Stimulated activated CD4-positive, alpha-beta T cell treated with anti-CD3 and anti-CD28 coated beads, TNF-alpha, amount 100 ng/mL, for 48 hours (primary cell): ENCODE measurements at places on chromosomes 4 and X.

GRCh38 chr4:173461170-173461569, 62.3 kb upstream of the SCRG1 start:
- DNase-seq, result no peak

DNA sequence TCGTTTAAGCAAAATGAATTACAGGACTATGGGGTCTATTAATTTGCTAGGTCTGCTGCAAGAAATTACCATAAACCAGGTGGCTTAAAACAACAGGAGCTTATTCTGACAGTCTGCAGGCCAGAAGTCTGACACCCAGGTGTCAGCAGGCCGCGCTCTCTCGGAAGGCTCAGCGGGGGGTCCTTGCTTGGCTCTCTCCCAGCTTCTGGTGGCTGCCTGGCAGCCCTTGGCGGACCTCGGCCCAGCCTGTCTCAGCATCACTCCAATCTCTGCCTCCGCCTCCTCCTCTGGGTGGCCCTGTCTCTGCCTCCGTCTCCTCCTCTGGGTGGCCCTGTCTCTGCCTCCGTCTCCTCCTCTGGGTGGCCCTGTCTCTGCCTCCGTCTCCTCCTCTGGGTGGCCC, 580.5 kb upstream of the FAT1 start:
- no peak for DNase-seq

GRCh38 chr4:3375688-3376087, 66.1 kb upstream of the HGFAC start:
- DNase-seq, result no peak

DNA sequence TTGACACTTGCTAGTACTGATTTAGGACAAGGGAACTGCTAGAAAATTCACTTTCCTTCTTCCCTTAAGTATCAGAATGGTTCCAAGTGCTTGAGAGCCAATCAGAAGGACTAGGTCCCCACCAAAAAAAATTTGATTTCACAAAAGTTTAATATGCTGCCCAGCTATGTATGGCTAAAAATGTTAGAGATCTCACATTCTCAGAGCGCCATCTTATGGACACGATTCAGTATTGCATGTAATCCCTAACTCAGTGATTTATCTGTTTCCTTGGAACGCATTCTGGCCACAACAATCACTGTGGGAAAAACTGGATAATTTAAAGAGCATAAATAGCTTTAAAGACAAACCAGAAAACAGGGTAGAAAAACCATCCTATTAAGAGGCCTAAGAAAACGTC, 255.1 kb upstream of the GPC4 start:
- no peak for DNase-seq

DNA sequence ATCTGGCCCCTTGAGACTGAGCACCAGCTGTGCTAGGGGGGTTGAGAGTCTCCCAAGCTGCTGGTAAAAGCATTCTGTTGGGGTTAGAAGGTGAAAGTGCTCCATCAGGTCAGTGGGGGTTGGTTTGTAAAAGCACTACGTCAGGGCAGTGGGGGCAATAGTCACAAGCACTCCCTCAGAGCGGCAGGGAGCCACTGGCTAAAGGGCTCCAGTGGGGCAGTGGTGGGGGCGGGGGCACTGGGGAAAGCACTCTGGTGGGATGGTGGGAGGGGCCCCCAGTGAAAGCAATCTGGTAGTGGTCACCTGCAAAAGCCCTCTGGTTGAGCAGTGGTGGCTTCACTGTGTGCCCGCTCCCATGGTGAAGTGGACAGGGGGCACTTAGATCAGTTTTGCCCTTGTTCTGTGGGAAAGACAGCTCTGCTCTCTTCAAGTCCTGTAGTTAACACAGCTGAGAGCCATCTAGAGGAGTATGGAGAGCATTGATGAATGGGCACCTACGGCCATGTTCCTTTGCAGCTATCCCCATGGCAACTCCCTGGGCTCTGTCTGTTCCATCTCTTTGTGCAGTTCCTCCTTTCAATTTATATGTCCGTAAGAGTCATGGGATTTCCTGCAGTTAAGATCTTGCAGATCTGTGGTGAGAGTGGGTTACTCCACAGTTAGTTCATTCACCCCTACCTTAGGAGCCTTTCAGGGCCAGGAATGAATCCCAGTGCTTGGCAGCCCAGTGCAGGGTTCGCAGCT, 106.4 kb downstream of the SH3BGRL start:
- DNase-seq, result no peak

DNA sequence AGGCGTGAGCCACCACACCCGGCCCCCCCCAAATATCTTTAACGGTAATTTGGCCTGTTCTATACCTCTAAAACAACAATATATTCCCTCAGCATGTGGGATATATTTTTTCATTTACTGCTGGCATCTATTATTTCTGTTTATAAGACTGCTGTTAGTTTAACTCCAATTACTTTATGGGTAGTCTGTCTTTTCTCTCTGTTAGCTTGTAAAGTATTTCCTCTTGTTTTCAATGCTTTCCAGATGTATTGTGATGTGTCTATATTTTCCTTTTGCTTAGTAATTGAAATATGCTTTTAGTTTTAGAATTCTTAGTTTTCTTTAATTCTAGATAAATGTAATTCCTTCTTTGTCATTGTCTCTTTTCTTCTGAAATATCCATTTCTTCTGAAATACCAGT, 445.8 kb downstream of the ANKRD50 start:
- DNase-seq, result no peak

DNA sequence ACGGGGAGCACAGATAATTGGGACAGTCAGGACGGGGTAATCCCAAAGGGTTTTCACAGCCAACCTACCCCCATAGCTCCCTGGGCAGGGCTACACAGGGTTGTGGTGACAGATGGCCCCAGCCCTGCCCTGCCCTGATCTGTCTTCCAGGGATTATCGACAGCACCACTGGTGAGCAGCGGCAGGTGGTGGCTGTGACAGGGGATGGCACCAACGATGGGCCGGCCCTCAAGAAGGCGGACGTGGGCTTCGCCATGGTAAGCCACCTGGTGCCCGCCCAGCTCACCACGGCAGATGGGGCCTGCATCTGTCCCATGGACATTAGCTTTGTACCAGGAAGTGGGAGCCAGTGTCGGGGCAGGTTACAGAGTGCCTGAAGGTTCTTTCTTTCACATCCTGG, 39.3 kb downstream of the ATP2B3 start:
- no peak for DNase-seq

DNA sequence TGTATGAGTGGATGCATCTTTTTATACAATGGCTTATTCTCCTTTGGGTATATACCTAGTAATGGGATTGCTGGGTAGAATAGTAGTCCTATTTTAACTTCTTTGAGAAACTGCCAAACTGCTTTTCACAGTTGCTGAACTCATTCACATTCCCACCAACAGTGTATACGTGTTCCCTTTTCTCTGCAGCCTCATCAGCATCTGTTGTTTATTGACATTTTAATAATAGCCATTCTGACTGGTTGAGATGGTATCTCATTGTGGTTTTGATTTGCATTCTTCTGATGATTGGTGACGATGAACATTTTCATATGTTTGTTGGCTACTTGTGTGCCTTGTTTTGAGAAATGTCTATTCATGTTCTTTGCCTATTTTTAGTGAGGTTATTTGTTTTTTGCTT, 687.0 kb upstream of the EPHA5 start:
- no peak for DNase-seq

DNA sequence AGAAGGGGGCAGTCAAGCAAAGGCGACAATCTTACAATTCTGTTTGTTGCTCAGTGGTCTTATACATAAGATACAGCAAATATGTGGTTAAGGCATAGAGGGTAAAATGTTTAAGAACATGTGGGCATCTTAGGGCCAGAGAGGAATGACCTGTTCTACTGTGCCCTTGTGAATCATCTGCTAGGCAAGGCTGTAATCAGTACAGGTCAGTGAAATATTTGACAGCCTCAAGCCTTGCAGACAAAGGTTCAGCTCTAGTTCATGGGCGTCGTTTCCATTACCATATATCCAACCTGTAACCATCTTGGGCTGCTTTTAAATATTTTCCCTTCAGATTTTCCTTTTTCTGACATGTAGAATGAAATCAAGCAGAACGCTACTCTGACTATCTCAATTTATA, 37.3 kb downstream of the AGA start:
- no peak for DNase-seq

GRCh38 chr4:57149833-57150232, 39.6 kb upstream of the IGFBP7 start:
- DNase-seq, result no peak

GRCh38 chr4:67446811-67447210, 98.5 kb downstream of the CENPC start:
- DNase-seq, result no peak

DNA sequence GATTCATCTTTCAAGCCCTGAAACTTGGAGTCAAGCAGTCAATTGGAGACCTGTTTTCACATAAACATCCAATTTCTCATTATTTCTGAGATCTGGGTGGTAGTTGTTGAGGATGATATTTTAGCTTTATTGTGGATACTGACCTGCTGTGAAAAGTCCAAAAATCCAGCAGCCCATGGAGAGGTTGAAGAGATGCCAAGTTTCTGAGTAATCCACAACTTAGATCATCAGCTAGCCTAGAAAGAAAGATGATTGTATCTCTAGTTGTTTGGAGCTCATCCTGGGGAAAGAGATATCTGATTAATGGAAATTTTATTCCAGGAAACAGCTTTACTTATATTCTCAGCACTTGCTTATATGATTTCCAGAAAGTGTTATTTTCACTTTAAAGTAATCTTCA, 48.6 kb upstream of the DCX start:
- DNase-seq, result no peak

DNA sequence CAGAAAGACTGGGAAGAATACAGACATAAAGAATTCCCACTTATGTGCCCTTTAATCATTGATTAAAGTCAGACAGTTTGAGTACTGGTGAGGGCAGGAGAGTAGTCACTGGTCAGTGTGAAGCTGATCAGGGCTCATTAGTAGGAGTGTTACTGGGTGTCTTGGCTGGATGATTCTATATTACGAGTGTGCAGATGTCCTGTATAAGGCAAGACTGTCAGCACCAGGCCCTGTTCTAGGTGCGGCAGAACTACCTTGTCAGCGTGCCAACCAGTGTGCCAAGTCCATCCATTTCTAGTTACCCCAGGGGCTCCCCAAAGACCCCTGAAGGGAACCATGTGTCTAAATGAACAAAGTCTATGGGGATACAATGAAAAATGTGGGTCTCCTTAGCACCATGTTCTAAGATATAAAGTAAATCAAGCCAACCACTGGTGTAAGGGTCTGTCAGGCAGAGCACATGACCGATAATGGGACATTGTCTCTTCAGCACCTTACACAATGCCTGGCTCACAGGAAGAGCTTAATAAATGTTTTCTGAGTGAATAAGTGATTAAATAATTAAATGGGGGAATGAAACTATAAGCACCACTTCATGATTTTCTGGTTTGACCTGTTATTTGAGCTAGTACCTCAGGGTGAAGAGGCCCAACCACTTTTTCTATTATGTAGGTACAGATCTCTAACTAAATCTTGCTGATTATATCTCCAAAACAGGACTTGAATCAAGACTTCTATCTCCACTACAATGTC, 205.0 kb downstream of the CAMK2D start:
- no peak for DNase-seq

DNA sequence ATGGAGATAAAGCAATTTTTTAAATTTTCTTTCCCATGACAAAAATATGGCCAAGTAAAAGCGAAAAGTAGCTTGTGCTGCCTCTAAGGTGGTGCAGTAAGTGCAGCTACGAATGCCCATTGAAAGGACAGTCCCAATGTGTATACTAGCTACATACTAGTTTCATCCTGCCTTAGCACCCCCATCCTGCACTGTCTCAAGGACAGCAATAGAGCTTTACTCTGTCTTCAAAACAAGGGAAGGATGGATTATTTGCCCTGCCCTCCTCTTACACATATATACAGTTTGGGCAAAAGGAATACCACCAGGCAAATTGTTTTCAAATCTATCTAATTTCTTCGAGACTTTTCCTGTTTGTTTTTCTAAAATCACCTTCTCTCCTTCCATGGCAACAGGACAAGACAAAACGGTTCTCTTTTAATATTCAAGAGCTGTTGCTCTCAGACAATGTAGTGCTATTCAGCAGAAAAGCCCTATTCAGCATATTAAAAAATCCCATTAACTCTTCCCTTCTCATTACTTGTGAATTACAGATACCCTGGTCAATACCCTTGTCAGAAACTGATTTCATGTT, 75.1 kb upstream of the SLC7A11 start:
- DNase-seq, result no peak

GRCh38 chr4:155954939-155955338, 1.3 kb upstream of the CTSO start:
- DNase-seq, result no peak

GRCh38 chrX:72105436-72105835, 26.3 kb downstream of the RTL5 start:
- DNase-seq, result no peak

- no peak for DNase-seq
These were observed 54.4 kb downstream of the PALLD start for GRCh38 chr4:168551211-168551610.

DNA sequence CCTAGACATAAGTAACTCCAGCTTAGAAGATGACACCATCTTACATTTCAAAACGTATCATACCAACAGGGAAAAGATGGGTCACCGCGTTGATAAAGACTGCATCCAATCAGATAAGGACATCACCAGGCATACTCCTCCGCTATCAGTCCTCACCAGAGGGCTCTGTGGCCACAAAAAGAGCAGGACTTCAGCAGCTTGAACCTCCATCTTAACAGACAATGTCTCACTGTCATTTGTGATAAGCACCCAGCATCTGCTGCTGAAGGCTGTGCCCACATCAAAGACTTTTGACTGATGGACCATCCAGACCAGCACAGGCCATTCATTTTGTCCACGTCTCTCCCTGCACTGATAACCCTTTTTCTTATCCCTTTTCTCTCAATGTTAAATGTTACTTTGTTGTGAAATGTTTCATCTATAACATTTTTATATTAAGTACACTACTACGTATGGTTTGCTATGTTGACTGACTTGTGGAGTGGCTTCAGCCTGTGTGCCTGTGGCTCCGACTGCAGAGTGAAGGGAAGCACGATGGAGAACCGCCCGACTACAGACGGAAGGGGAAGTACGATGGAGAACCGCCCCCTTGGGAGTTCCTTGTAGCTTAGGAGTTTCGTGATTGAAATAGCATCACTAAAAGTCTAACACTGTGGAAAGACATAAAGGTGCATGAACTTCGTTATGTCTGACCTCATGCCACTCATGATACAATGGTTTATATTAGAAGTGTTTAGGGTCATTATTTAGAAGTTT, 595.4 kb upstream of the AGA start:
- DNase-seq, result no peak

- no peak for DNase-seq
These were observed 37.4 kb upstream of the DHRSX start for GRCh38 chrX:2538031-2538757.

- DNase-seq, result no peak
These were observed 93.6 kb downstream of the IRF2 start for GRCh38 chr4:184380707-184381106.

DNA sequence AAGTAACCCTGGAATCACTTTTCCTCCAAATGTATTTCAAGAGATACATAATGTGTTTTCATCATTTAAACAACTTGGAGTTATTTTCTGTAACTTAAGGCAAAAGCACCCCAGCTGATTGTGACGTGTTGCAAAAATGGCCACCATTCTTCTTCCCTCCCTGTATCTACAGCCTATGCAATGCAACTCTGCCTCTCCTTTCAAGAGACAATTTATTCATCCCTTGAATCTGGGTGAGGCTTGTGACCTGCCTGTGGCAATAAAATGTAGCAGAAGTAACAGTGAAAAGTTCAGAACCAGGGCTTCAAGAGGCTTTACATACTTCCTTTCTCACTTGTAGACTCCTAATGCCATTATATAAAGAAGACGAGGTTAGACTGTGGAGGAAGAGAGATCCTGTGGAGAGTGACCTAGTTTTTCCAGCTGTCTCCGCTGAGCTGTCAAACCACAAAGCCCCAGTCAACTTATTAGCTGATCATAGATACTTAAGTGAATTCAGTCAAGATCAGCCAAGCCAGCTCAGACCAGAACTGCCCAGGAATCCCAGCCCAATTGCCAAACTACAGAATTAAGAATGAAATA, 81.0 kb upstream of the KLF3 start:
- no peak for DNase-seq

- no peak for DNase-seq
These were observed 69.7 kb upstream of the DCLK2 start for GRCh38 chr4:150008546-150008945.
